ENCODE measurements at places on chromosomes 2 and 18.

DNA sequence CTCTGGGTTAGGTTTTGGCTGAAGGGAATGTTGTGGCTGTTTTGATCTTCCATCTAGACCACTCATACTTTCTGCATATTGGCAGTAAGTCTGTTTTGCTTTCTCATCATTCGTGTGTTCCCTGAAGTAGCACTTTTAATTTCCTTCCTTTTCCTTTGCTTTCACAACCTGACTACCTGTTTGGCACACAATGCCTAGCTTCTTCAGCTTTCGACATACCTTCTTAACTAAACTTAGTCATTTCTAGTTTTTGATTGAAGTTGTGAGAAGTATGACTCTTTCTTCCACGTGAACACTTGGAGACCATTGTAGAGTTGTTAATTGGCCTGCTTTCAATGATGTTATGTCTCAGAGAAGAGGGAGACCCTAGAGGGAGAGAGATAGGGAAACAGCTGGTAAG, 123.6 kb upstream of the EPB41L3 start:
- no peak for DNase-seq

- DNase-seq, result no peak
These were observed 83.6 kb upstream of the BCL2L11 start for GRCh38 chr2:111037128-111037527.

DNA sequence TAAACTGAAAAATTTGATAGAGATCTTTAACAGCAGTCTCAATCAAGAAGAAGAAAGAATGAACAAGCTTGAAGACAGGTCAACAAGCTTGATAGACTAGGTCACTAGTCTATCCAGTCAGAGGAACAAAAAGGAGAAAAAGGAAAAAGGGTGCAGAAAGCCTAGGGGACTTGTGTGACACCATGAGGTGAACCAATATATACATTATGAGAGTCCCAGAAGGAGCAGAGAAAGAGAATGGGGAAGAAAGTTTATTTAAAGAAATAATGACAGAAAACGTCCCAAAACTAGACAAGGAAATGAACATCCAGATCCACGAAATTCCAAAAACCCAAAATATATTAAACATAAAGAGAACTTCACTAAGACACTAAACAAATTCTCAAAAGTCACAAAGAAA, 84.5 kb downstream of the VAPA start:
- DNase-seq, result no peak

- DNase-seq, result no peak
These were observed 339.5 kb downstream of the TXNL1 start for GRCh38 chr18:56298935-56299334.

DNA sequence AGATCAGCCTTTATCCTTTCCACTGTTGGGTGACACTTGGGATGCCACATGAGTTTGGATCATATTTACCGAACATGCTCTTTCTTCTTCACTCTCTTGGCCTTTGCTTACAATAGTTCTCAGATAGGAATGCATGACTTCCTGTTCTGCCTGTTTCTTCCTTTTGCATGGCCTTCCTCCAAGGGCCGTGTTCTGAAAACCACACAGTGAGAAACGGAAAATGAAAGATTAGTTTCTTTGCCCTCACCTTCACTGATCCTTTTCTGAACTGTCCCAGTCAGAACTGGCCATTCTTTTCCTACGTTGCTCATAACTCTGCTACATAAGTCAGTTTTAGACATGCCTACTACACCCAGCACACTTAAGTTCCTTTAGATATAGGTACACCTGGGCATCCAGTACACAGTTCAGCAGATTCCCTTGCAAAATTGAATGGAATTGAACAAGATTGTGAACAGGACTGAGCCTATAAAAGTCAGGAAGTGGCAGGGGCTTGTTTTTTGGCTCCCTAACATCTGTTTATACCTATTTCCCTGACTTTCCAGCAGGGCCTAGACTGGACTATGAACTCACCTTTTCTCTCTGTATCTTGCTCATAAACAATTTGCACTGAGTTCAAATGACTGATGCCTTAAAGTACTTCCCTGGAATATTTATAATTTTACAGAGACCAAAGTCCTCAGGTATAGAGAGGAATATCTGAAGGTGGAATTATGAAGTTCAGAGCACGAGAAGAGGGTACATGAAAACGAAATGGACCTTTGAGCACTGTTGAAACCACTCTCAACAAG, 186.4 kb upstream of the ST6GAL2 start:
- DNase-seq, result no peak

GRCh38 chr2:127685410-127686080, 10.2 kb upstream of the LIMS2 start:
- no peak for DNase-seq

GRCh38 chr2:174335988-174336500, 1.3 kb downstream of the SP9 start:
- no peak for DNase-seq

DNA sequence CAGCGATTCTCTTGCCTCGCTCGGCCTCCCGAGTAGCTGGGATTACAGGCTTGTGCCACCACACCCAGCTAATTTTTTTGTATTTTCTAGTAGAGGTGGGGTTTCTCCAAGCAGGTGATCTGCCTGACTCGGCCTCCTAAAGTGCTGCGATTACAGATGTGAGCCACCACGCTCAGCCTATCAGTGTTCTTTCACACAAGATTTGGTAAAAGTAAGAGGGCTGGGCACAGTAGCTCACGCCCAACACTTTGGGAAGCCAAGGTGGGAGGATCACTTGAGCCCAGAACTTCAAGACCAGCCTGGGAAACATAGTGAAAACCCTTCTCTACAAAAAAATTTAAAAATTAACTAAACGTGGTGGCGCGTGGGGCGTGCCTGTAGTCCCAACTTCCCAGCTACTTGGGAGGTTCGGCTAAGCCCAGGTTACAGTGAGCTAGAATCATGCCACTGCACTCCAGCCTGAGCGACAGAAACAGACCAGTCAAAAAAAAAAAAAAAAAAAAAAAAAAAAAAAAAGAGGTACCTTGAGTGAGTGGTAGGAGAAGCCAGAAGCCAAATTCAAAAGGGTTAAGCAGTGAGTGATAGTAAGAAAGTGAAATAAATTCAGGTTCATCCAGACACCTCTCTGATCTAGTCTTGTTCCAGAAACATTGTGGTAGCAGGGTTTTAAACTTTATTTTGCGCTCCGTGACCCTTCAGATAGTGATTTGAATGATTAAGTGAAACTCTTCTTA, 981 bp downstream of the MRPL53 start:
- DNase-seq, result no peak
